ENCODE measurements at places on chromosomes 11 and 22. TPM values are rescaled to one million over a fixed set of nuclear protein-coding genes. Genes with fewer than 3 reads are reported as not detected.

HSPB2 gene
- 2.4 TPM for total RNA-seq

ALDH3B1 gene
- total RNA-seq = 13.1 TPM

CASP12 gene
- total RNA-seq = not detected

DNA sequence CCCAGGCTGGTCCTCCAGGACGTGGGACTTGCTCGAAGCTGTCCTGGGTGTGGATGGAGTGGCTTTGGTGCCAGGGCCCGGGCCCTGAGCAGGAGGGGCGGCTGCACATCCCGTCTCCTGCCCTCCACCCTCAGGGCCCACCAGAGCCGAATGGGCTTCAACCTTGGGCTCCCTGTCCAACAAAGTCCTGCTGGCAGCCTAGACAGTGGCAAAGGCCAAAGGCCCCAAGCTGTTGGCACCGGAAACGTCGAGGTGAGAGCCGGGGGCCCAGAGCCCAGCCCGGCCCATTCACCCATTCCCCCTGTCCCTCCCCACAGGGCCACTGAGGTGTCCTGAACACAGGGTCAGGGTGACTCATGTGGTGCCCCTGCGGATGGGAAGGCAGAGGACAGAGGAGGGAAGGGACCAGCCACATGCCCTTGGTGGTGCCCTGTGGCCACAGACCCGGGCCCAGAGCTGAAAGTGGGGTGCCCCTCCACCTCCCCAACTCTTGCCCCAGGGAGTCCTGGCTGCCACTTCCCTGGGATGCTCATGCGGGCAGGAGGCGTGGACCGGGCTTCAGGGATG, 9.1 kb downstream of the TSPAN32 start:
- no peaks in the 10 kb centered on the region for H3K27me3 ChIP-seq
- DNase-seq = no peak
- no peak overlapping the region for H3K27ac ChIP-seq
- H3K4me1 ChIP-seq = peaks cover 16% of the 10 kb centered on the region

DNA sequence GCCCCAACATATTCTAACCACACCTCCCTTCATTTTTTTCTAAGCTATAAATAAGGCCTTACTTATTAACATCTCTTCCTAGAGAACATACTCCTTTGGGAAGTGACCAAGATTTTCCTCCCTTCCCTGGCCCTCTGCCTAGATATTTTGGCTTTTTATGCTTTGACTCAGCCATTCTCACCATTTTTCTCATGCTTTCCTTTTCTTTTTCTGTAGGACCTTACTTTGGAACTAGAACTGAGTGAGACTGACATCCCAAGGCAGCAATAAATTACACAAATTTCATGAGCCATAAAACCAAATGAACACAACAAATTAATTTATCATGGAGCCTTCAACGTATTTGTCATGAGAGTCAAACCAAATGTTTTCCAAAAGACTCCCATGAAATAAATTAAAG, 142.7 kb upstream of the CTSC start:
- DNase-seq = no peak
- peaks cover 37% of the 10 kb centered on the region for H3K4me1 ChIP-seq
- peak overlapping the region; percentile 52 for H3K27ac ChIP-seq
- H3K36me3 ChIP-seq = no peaks in the 10 kb centered on the region

GRCh38 chr11:35893796-35894475, 49.9 kb upstream of the LDLRAD3 start:
- H3K4me3 ChIP-seq = no peak overlapping the region
- H3K4me1 ChIP-seq = no peaks in the 10 kb centered on the region
- no peaks in the 10 kb centered on the region for H3K36me3 ChIP-seq
- DNase-seq = no peak
- H3K27me3 ChIP-seq = peaks cover 11% of the 10 kb centered on the region
- H3K27ac ChIP-seq = no peak overlapping the region

DNA sequence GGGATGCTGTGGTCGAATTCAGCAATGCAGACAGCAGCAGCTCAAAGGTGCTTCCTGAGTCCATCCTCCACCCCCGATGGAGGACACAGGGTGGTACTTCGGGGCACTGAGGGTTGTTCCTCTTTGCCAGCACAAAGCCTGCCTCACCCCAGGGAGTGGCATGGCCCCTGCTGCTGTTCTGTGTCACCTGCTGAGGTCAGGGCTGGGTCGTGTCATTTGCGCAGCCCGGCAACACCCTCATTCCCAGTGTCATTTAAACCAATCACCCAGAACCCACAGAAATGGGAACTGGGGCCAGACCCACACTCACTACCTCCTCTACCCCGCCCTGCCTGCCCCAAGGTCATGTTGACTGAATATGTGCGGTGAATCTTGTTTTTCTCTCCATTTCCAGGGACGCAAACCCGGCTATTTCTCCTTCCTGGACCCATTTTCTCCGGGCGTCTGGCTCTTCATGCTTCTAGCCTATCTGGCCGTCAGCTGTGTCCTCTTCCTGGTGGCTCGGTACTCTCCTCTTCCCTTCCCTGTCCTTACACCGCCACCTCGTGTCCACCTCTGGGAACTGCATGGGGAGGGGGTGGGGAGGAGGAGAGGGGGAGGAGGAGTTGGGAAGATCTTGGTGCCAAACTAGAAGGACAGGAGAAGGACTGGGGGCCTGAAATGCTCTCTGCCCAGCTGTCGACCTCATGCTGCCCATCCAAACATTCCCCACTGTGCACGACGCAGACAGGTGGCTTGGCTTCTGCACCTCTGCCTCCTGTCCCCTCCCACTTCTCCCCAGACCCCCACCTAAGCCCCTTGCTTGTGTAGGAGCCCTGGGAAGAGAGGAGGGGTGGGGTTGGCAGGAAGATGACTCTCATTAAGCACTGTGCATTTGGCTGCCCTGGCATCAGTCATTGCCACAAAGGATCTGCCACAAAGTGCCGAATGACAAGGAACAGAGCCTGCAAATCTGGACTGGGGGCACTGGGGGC, 71.2 kb upstream of the TBCEL start:
- peaks cover 4% of the 10 kb centered on the region for H3K4me1 ChIP-seq
- DNase-seq = no peak
- no peaks in the 10 kb centered on the region for H3K36me3 ChIP-seq
- H3K27ac ChIP-seq = no peak overlapping the region
- peaks cover 30% of the 10 kb centered on the region for H3K27me3 ChIP-seq
- peak overlapping the region; percentile 38 for H3K4me3 ChIP-seq

DNA sequence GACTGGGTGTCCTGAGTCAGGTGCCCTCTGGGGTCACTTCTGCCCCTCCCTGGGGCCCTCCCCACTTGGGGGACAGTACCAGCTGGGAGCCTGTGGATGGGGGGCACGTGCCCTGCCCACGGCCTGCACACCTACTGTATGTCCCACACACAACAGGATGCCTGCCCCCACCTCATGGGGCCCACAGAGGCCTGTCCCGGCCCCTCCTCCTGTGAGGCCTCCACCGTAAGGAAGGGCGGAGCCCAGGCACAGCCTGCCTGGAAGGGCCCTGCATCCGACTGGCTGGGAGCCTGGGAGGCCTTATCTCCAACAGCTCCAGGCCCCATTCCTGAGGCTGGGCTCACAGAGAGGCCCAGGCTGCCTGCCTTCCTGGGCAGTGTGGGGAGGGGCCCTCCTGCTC, 47.8 kb downstream of the BRSK2 start:
- H3K4me3 ChIP-seq = no peak overlapping the region
- no peak overlapping the region for H3K27ac ChIP-seq
- no peaks in the 10 kb centered on the region for H3K4me1 ChIP-seq
- H3K36me3 ChIP-seq = no peaks in the 10 kb centered on the region
- no peak for DNase-seq

GRCh38 chr22:31957970-31958594, 13.7 kb downstream of the YWHAH start:
- H3K36me3 ChIP-seq = peaks cover 31% of the 10 kb centered on the region
- DNase-seq = peak; percentile 12
- H3K4me3 ChIP-seq = no peak overlapping the region

All from chondrocyte (in vitro differentiated cells).